ENCODE measurements at places on chromosomes 2 and 18. TPM values are rescaled to one million over a fixed set of nuclear protein-coding genes. Genes with fewer than 3 reads are reported as not detected.

GRCh38 chr2:32862269-32863055 is 84.3 kb upstream of the LTBP1 start:
- DNase-seq, result no peak

GRCh38 chr2:5897249-5897648 is 205.1 kb downstream of the SOX11 start:
- DNase-seq, result no peak

- DNase-seq, result no peak
Measured at GRCh38 chr2:72350852-72351251, 203.2 kb upstream of the CYP26B1 start.

Gene RAB17
- not detected for total RNA-seq

Gene SNORC
- total RNA-seq, result 0.84 TPM

Gene SPATA3
- total RNA-seq, result not detected
